Fibroblast of the conjunctiva (primary cell): ENCODE measurements at places on chromosomes 5 and 9.

DNA sequence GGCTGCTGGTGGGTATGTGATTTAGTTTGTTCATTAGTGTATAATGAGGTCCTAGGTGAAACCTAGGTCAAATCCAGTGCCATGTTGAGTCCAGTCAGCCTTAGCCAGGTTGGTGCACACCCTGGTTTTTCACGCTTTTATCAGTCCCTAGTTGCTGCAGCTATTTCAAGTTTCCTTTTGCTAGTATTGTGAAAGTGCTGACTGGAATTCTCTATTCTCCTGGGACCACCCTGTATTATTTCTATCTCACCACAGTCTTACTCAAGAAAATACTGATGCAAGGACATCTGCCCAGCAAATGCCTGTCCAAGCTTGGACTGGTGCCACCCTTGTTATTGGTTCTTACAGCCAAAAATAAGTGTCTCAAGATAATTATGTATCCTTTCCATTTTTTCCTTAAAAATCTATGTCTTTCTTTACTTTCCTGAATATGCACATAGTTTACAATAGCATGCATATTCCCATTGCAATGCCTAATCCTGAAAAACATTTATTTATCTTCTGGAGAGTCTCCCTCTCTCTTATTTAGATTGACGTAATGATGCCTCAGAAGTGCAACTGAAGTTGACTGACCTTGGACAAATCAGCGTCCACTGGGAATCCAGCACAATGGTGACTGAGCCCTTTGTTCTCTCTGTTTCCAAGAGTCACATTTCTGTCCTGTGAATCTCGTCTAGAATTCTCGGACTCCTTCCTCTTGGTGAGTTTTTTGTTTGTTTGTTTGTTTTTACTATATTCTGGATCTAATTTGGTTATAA, 1075.0 kb downstream of the CDH9 start:
- peak; percentile 6 for DNase-seq

GRCh38 chr5:88486431-88486830, 217.8 kb upstream of the TMEM161B start:
- DNase-seq = no peak

DNA sequence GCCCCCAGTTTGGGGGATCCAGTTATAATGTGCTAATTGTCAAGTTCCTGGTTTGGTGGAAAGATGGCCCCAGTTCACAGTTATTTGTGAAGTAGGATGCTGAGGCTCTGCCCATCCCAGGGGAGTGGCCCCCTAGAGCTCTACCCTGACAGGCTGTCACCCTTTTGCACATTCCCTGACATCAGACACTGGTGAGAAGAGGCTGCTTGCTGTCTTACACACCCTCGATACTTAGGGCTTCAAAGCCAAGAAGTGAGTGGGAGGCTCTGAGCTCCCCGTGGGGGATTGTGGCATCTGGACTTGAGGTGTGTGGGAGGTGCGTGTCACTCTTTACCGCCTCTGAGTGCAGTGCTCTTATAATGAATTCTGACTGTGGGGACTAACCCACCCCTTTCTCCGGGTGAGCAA, 168.5 kb downstream of the DOCK2 start:
- no peak for DNase-seq

- no peak for DNase-seq
Measured at GRCh38 chr9:75930190-75930589, 39.7 kb downstream of the PCSK5 start.

- peak; percentile 26 for DNase-seq
Measured at GRCh38 chr5:72325566-72326305, 5.6 kb downstream of the PTCD2 start.

DNA sequence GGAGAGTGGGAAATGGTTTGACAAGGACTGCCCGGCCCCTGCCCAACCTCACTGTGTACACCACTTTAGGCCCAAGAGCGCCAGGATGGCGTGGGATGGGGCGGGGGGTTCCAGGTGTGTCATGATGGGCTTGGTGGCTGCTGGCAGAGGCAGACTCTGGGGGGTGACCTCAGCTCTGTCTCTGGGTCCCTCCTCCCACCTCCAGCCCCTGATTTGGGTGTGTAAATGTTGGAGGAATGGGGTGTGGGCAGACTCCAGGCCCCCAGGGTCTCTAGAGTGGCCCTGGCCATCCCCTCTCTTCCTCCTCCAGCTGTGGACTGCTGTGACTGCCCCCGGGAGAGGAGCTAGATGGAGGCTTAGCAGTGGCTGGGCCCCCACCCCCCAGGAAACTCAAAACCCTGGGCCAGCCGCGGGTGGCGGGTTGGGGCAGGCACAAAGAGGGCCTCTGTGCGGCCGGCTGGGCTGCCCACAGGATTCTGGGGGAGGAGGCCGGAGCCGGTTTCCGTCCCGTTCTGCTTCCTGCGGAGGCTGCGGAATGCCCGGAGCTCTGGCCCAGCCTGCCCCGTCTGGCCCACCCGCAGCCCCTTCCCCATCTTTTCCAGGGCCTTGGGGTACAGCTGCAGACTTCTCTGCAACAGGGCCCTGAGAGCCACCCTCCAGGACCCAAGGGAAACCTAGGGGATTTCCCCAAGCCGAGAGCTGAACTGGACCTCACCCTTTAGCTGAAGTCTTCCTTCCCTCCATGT, 23.1 kb downstream of the CXXC5 start:
- DNase-seq = no peak

- no peak for DNase-seq
Measured at GRCh38 chr9:36100532-36100931, 36.0 kb upstream of the GLIPR2 start.

- DNase-seq = peak; percentile 46
Measured at GRCh38 chr9:113274474-113275156, 757 bp downstream of the CDC26 start.

GRCh38 chr5:9395706-9396105, 150.2 kb downstream of the SEMA5A start:
- DNase-seq = no peak

DNA sequence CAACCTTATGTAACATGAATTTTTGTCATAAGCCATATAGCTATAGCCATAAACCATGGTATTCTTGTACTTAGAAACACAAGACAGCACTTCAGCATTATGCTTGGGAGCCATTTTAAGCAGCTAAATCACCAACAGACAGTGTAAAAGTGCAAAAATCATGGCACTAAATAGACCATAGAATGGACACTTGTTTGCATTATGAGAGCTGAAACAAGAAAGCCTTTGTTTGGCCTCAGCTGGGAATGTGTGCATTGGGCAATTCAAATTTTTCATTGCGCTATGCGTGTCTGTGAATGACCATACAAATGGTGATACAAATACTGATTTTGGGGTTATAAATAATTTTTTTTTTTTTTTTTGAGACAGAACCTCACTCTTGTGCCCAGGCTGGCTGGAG, 23.7 kb downstream of the KDM4C start:
- no peak for DNase-seq

DNA sequence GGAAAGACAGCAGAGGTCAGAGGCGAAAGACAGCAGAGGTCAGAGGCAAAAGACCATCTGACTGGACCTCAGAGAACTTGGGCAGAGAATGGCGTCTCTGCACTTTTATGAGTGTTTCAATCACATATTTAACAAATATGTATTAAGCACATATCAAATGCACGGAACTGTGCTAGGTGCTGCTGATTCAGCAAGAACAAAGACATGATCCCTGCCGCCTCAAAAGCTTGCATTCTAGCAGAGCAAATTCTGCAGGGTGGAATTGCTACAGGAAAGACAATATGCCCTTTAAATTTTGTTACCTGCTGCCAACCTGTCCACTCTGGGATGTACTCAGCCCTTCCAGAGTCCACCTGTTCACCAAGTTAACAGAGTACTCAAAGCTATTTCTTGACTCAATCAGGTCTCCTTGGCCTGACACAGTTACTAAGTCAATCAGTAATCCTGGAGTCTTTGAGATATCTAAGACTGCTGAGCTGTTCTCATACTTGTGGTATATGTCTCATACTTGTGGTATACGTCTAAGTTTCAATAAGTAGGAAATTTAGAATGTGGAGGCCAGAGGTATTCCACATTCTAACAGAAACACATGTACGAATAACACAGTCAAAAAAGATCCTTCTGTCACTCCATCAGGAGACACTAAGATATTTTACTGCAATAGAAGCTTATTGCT, 131.8 kb downstream of the GNAQ start:
- peak; percentile 13 for DNase-seq

- no peak for DNase-seq
Measured at GRCh38 chr9:122822938-122823337, 5.5 kb downstream of the PDCL start.

DNA sequence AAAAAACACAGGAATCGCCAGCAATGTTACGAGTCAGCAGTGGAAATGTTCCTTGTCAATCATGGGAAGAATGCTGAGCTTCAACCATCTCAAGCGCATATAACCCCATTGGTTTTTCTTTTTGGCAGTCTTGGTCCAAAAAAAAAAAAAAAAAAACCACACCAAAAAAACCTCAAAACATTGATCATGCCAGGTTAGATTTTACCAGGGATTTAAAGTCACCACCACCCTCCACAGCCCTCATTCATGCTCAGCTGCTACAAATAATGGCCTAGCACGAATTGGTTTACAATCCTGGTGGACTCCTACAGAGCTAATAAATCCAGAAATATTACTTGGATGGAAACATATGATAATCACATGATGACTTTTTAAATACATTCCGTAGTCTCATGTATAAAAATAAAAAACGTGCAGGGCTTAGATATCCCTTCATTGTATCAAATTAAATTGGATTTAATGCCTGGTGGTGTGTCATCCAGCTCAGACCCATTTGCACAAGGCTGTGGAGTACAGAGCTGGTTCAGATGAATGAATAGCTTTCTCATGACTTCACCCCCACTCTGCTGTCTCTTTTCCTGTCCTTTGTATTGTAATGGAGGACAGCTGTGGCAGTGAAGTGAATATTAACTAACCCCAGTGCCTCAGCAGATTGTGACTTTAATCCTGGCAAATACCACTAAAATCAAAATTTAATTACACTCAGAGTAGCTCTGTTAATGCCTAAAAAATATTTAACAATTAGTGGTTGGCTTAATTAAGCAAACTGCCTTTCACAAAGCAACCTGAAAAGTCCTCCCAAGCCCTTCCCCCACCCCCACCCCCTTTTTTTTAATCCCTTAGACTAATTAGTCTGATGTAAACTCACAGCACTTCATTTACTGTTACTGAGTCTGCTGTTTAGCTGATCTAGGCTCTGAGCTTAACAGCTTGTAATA, 626.5 kb upstream of the ZNF608 start:
- peak; percentile 8 for DNase-seq

- no peak for DNase-seq
Measured at GRCh38 chr9:137369911-137370764, 52.8 kb downstream of the EXD3 start.

- no peak for DNase-seq
Measured at GRCh38 chr9:74775396-74775795, 112.3 kb downstream of the TRPM6 start.

GRCh38 chr5:2492476-2492875, 259.0 kb downstream of the IRX2 start:
- DNase-seq = no peak

- DNase-seq = no peak
Measured at GRCh38 chr5:65730910-65731309, 8.9 kb downstream of the NLN start.

- DNase-seq = no peak
Measured at GRCh38 chr5:34627794-34628193, 28.3 kb upstream of the RAI14 start.

DNA sequence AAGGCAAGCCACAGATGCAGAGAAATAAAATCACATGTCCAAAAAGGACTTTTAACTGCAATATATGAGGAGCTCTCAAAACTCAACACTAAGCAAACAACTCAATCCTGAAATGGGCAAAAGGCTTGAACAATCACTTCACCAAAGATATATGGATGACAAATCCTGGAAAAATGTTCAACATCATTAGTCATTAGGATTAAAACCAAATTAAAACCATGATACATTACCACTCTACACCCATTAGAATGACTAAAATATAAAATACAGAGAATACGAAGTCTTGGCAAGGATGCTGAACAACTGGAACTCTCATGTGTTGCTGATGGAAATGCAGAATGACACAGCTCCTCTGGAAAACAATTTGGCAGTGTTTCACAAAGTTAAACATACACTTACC, 277.4 kb downstream of the TLE1 start:
- DNase-seq = no peak

DNA sequence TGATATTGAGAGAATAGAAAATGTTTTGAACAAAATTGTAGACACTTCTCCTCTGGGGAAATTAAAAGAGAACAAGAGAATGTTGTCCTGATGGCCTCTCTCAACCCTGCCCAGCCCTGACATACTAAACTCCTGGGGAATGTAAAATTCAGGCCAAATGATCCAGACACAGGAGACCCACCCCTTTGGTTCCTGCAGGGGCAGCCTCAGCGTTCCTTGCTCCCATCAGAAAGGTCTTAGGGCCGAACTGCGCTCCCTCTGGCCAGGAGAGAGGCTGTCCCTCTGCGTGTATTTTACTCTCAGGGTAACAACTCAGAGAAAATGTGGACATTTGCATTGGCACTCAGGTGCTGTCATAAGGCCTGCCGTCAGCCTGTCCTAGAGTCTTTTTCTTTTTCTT, 616.3 kb upstream of the KLF4 start:
- DNase-seq = no peak

DNA sequence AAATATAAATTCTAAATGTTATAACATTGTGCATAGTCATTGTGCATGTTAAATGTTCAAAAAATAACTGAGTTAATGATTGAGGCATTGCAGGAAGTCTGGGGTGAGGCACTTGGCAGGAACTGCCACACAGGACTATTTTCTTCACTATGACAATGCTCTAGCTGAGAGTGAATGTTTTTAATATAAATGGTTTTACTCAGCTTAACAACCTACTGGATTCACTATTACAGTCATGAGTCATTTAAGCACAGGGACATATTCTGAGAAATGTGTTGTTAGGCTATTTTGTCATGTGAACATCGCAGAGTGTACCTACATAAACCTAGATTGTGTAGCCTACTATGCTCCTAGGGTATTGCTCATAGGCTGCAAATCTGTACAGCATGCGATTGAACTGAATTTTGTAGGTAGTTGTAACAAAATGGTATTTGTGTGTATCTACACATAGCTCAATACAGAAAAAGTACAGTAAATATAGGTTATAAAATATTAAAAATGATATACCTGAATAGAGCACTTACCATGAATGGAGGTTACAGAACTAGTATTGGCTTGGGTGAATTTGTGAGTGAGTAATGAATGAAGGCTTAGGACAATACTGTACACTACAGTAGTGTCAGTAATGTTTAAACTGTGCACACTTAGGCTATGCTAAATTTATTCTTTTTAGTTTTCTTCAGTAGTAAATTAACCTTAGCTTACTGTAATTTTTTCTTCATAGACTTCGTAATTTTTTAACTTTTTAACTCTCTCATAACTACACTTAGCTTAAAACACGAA, 346.1 kb upstream of the PTGER4 start:
- DNase-seq = peak; percentile 8

DNA sequence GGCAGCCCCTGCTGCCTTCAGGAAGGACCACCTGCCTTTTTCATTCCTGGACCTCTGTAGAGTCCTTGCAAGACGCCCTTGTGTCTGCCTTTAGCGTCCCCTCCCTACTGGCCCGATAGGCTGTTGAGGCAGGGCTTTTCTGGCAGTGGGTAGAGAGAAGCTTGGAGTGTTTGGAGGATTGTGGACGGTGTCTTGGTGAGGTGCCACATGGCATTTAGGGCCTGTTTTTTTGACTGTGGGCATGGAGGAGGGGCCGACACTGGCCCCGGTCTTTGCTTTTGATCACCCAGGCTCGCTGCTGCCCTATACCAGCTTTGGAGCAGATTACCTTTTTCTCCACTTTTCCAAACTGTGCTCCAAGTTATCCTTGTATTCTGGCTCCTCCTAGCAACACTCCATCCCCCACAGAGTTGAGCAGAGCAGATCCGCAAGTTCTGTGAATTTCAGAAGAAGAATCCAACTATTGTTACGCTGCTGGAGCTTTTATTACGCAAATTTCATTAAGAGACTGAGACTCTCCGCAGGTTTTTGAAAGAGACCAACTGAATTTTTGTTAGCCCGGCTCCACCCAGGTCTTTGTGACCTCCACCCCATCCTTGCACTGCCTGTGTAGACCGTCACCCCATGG, 34.8 kb upstream of the PRDM12 start:
- no peak for DNase-seq
